ENCODE measurements at places on chromosomes 6 and 20.

GRCh38 chr20:63951398-63952209 lies 4.6 kb downstream of the UCKL1 start:
- DNase-seq: peak; percentile 71

GRCh38 chr6:7726416-7727085 lies 652 bp downstream of the BMP6 start:
- peak; percentile 30 for DNase-seq

GRCh38 chr6:105301072-105301503 lies 101.8 kb downstream of the PREP start:
- no peak for DNase-seq

DNA sequence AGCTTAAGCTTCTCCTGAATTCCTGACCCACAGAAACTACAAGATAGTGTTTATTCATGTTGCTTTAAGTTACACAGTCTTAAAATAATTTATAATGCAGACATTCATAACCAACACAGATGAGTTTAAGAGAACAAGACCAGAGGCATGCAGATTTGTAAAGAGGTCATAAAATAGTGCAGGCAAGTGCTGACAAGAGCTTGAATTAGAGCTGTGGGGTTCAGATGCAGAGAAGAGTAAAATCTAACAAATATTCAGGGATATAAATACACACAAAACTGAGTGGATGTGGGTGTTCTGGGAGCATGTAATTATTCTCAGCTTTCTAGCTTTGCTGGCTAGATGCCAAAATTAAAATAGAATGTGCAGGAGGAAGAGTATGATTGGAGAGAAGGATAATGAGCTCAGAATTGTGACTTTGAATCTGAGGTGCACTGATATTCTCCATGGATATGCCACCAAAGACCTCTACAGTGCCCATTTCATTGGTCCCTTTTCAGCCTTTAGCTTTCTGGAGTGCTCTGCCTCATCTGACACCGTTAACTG lies 291.9 kb upstream of the SGK1 start:
- no peak for DNase-seq

DNA sequence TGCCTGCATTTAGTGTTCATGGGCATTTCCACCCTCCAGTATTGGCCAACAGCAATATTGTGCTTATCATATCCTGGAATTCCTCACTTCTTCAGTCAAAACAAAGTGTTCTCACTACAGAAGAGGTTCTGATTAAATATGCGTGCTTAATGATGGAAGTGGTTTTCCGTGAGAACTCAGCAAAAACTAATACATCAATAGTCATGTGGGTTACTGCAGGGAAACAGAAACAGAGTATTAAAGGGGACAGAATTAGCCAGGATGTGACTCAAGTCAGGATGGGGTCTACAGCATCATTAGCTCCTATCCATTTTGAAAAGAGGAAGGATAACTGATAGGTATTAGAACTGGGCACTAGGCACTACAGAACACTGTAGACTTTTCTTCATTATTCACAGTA lies 384.6 kb downstream of the CDKAL1 start:
- DNase-seq: no peak

GRCh38 chr6:81755551-81755950 lies 3.1 kb upstream of the TENT5A start:
- no peak for DNase-seq

Data from MM.1S (cell line).